ENCODE measurements at places on chromosomes 16 and 17.
A peak's percentile ranks its signal among the peaks of the same experiment; 100 is the strongest.

DNA sequence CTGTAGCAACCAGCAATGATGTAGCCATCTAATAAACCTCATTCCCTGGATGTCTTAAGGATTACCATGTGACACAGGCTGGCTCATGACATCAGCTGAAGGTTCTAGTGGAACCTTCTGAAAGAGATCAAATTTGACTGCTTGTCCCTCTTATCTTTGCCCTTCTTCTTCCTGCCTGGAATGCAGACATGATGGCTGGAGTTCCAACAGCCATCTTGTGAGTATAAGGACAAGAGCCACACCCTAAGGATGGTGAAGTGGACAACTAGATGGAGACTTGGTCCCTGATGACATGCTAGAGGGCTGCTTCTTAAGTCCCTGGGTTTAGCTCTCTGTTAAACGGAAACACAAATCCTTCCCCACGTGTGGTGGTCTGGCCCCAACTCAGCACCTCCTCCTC is 37.6 kb downstream of the PLXDC1 start:
- DNase-seq = no peak

DNA sequence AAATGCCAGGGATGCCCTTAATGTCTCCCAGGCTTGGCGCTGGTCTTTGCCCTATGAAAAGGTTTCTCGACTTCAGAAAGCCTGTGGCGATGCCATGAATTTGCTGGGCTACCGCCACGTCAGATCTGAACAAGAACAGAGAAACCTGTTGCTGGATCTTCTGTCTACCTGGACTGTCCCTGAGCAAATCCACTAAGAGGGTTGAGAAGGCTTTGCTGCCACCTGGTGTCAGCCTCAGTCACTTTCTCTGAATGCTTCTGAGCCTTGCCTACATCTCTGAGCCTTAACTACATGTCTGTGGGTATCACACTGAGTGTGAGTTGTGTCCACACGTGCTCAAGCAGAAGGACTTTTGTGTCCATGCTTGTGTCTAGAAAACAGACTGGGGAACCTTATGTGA is 11.4 kb downstream of the CHST4 start:
- DNase-seq = peak; percentile 52

- DNase-seq = peak; percentile 77
Measured at GRCh38 chr16:66476328-66477027, 49.4 kb downstream of the BEAN1 start.

DNA sequence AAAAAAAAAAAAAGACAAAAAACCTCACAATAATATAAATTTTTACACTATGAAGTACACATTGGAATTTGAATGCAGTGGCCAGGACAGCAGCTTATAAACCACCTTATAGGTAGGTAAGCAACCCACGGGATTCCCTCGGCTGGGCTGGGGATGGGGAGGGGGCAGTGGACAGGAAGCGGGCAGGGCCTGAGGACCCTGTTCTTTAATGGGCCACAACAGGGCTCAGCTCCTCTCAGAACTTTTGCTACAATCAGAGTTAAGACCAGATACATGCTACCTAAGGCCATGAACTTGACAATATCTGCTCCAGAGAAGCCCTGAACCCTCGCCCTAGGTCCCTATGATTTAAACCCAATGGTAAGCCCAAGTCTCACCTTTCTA is 25.1 kb downstream of the STAT5A start:
- DNase-seq = no peak
